Islet precursor cell (in vitro differentiated cells): ENCODE measurements at places on chromosomes 3 and 15.
A peak's percentile ranks its signal among the peaks of the same experiment; 100 is the strongest.

DNA sequence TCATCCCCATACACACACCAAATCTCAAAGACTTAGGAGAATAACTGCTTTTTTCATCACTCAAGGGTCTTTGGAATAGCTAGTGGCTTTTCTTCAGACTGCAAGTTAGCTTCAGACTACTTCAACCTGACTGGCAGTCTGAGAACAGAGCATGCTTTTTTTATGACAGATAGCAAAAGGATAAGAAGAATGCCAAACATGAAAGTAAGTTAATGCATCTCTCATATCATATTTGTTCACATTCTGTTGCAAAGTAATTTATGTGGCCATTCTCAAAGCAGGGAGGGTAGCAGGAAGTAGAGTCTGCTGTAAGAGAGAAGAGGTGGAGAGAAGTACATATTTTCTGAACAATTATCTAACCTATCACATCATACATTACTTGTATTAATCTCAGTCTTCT lies 544.4 kb downstream of the ZPLD1 start:
- DNase-seq, result no peak

GRCh38 chr3:15355086-15355485 lies 22.7 kb upstream of the SH3BP5 start:
- no peak for DNase-seq

DNA sequence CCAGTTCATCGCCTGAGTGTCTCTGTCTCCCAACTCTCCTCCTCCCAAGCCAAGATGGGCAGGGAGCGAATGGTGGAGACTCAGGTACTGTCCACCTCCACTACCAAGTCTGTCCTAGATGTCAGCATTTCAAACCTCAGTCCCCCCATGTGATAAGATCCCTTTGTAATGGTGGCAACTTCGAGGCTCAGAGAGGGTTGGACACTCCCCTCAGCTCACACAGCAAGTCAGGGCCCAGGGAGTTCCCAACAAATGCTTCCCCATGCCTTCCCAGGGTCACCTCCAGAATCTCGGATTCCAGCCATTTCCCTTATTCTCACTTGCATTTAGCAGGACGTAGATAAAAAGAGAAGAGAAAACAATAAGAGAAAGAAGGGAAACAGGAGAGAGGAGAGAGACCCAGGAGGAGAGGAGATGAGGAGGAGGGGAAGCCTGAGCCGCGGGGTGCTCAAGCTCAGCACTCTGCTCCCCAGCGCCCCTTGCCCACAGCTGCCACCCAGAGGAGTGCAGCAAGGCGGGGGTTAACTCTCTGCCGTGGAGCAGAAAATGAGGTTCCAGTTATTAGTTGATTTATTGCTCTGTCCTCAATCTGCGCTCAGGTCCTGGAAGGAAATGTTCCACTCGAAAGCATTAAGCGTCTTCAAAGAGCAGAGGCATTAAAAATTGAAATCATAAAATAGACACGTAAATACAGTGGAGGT lies 84.1 kb upstream of the LINGO1 start:
- no peak for DNase-seq

- DNase-seq, result no peak
These were observed 105.2 kb upstream of the EPHA3 start for GRCh38 chr3:89002191-89002590.

- peak; percentile 62 for DNase-seq
These were observed 325 bp downstream of the ALCAM start for GRCh38 chr3:105367063-105367405.

DNA sequence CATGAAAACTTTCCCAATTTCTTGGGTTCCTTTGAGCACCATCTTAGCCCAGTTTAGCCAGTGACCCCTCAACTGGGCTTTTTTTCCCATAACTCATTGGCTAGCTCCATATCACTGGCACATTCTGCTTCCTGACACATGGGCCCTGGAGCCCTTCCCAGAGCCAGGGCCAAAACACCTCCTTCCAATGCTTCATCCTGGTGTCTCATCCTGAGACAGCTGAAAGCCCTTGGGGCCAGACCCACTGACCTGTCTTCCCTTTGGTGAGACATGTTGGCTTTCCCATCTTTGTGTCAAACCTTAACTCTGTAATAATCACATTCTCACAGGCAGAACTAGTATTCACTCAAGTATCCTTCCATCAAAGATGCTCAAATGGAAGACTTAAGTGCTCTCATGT lies 82.6 kb upstream of the SMAD3 start:
- no peak for DNase-seq
